CD4-positive, alpha-beta memory T cell (primary cell): ENCODE measurements at places on chromosomes 2 and 18.

DNA sequence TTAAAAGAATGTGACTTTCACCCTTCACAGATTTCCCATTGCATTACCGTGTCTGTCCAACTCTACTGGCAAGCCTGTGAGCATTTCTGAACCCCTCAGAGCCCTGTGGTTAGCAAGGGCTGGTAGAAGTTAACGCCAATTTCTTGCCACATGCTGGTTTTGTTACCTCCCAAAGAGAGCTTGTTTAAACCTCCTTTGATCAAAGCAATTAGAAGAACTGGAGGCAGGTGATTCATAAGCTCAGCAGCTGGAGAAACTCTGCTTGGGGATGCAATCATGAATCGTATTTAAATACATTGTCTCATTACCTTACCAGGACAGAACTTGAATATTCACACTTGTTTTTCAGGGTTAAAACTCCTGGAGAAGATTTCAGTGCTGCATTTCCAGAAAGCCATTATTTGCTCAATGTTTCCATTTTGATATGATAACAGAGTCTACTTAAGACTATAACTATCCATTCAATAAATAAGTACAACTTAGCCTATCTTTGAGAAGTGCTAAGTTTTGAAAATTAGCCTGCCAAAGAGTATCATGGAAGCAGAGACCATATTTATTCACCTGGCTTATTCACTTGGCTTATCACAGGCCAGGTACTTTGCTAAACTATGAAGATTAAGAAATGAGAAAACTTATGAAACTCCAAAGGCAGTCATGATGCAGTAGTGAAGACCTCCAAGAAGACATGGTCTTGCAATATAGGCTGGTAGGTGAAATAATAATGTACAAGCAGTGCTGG lies 292.8 kb downstream of the INSIG2 start:
- no peak for DNase-seq

DNA sequence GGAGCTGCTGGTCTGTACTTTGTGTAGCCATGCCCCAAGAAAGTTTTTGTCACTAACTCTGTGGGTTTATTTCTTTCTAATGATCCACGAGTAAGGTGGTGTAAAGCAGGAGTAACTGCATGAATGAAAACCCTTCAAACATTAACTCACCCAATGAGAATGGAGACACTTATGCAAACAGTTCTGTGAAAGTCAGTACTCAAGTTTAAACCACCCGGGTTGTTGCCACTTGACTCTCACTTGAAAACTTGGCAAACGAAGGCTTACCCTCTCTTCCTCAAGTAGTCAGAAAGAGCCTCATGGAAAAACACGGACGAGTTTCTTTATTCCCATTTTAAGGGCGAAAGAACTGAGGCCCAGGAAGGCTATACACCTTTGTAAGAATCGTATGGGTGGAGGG lies 117.5 kb downstream of the MMADHC start:
- DNase-seq = no peak

DNA sequence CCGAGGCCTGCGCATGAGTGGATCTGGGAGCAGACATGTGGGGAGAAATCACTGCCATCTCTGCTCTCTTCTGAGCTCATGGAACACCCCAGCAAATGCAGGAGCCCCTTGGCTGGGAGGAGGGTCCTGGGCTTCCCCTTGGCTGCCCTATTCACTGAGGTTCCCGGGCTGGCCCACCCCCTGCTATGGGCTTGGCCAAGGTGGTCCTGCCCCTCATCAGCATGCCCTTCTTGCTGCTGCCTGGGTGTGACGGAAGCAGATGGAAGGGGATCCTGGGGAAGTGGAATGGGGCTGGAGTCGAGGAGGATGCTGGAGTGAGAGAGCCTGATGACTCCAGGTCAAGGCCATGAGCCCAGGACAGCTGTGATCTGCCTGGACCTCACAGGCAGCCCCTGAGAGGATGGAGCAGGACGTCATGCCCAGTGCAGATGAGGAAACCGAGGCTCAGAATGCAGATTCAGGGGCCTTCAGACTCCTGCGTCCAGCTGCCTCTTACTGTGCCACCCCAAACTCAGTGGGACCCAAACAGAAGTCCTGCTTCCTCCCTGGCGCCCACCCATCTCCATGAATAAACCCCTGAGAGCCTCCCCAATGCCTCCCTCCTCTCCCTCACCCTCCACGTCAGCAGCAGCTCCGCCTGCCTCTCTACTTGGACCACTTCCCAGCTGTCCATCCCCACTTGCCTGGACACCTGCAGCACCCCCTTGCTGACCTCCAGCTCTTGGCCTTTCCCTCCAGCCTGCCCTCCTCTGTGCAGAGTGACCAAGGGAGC lies 4.0 kb downstream of the SNED1 start:
- no peak for DNase-seq

DNA sequence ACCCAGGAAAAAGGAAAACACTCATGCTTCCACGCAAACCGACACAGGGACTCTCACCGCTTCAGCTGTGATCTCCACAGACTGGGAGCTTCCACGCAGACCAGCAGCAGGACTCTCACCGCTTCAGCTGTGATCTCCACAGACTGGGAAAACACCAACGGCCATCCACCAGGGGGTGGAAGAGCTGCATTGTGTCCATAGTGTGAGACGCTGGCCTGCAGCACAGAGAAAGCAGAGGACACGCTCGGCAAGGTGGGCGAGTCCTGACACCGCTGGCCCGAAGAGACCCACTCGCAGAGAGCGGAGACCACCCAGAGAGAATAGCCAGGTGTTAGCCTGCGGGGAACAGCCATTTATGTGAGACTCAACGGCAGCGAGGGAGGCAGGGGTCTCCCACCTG lies 42.5 kb upstream of the NFATC1 start:
- DNase-seq = no peak

- DNase-seq = no peak
Measured at GRCh38 chr2:134712299-134712698, 6.5 kb downstream of the TMEM163 start.

GRCh38 chr2:11876889-11877288 lies 130.5 kb downstream of the LPIN1 start:
- DNase-seq = no peak

- DNase-seq = no peak
Measured at GRCh38 chr18:9771977-9772660, 64.0 kb downstream of the RAB31 start.

- no peak for DNase-seq
Measured at GRCh38 chr18:1663879-1664705, 759.4 kb downstream of the ADCYAP1 start.

- DNase-seq = no peak
Measured at GRCh38 chr18:69205925-69206324, 194.8 kb upstream of the DOK6 start.

DNA sequence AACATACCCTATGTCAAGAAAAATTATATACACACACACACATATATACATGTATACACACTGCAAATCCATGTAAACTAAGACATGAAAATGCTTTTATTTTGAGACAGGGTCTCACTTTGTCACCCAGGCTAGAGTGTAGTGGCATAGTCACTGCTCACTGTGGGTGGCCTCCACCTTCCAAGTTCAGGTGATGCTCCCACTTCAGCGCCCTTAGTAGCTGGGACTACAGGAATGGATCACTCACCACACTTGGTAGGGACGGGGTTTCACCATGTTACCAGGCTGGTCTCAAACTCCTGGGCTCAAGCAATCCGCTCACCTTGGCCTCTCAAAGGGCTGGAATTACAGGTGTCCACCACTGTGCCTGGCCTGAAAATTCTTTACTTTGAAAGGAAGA lies 617.6 kb downstream of the NYAP2 start:
- no peak for DNase-seq

GRCh38 chr2:37837628-37838328 lies 87.3 kb upstream of the RMDN2 start:
- no peak for DNase-seq

GRCh38 chr2:145464866-145465265 lies 944.9 kb upstream of the ZEB2 start:
- DNase-seq = no peak

- DNase-seq = peak; percentile 57
Measured at GRCh38 chr2:202870431-202871299, 901 bp downstream of the ICA1L start.

GRCh38 chr2:20361893-20362292 lies 11.2 kb upstream of the PUM2 start:
- no peak for DNase-seq

DNA sequence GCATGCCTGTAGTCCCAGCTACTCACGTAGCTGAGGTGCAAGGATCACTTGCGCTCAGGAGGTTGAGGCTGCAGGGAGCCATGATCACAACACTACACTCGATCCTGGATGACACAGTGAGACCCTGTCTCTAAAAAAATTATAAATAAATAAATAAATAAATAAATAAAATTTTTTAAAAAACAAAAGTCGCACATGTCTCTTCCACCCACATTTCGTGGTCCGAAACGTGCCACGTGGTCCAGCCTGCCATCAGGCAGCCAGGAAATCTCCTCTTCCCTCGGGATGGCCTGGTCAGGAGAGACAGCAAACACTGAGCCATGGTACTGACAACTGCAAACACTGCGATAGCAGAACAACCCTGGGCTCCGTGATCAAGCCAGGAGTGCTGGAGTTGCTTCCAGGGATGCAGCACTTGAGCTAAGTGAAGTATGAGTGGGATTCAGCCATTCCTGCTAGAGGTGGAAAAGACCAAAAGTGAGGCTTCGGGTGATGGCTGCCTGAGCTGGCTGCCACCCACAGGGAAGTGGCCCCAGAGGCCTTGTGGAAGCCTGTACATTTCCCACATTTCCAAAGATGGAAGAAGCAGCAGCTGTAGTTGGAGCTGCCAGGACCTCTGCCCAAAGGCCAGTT lies 193.1 kb downstream of the SMAD2 start:
- DNase-seq = no peak

- DNase-seq = no peak
Measured at GRCh38 chr2:172624996-172625395, 69.1 kb downstream of the PDK1 start.

- DNase-seq = no peak
Measured at GRCh38 chr2:112256654-112257053, 1.8 kb upstream of the ZC3H8 start.

GRCh38 chr2:65443509-65444186 lies 11.2 kb upstream of the SPRED2 start:
- DNase-seq = no peak

- no peak for DNase-seq
Measured at GRCh38 chr2:57597940-57598339, 448.7 kb upstream of the VRK2 start.

- no peak for DNase-seq
Measured at GRCh38 chr2:218859556-218859987, at the start of gene WNT6. TSS of gene WNT6 (plus strand) at chr2:218859805. CDS start at chr2:218860038, 233 bp downstream.

DNA sequence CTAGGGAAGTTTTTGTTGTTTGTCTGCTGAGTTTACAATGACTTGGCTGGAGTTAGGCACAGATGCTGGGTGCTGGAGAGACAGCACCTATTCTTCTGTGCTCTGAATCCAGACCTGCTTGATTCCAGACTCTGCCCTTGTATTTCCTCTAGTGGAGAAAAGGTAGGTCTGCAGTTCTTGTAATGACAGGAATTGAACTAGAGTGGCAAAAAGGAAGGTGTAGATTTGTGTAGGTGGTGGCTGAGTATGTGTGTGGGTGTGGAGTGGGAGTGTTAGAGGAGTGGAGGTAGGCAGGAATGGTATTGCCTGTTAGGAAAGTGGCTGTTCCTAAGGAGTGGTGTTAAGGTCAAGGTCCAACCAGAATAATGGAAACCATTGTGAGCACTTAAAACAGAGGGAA lies 71.9 kb upstream of the LYPD6 start:
- DNase-seq = no peak

DNA sequence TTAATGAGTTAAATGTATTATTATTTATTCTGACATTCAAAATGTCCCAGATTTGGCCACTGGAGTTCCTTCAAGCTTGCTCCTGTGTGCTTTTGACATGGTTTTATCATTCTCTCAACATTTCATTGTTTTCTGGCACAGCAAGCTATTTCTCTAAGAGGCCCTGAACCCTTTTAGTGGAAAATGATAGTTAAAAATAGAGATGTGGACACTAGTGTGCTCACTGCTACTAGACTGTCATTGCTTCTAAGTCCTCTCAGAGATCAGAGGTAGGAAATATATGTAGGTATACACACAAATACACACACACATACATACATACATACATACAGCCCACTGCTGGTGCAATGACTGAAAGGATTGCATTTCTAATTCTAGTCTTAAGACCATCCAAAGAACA lies 25.5 kb downstream of the WDPCP start:
- no peak for DNase-seq

DNA sequence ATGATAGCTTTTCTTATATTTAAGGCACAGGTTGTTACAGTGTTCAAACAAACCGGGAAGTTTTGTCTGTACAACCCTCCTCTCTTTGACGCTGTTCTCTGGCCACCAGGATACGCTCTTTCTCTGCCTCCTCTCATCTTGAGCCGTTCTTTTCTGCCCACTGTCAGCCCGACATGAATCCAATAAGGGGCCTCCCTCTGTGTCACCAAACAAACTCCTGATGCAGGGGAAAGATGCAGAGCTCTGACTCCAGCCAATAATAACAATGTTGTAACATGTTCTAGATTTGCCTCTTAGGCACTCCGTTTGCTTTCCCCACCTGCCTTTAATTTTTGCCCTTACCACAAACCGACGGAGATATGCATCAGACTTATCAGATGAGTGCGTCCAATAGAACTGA lies 449.3 kb downstream of the SLC4A3 start:
- no peak for DNase-seq

DNA sequence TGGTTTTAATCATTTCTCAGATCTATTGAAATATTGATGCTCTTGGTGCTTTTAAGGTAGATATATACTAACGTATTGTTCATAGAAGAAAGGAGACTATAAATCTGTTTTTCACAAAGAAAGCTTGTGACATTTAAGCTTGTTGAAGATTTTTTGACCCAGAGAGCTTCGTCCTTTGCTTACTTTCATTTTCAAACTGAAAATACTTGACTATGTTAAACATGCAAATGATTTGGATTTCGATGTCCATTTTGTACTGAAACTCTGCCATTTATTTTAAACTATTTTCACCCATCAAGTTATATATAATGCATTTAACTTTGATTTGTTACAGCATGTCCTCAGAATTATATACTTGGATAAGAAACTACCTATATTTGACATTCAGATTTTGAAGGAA lies 85.2 kb downstream of the SLC4A10 start:
- no peak for DNase-seq

- DNase-seq = no peak
Measured at GRCh38 chr2:234710587-234710986, 213.7 kb upstream of the ARL4C start.

DNA sequence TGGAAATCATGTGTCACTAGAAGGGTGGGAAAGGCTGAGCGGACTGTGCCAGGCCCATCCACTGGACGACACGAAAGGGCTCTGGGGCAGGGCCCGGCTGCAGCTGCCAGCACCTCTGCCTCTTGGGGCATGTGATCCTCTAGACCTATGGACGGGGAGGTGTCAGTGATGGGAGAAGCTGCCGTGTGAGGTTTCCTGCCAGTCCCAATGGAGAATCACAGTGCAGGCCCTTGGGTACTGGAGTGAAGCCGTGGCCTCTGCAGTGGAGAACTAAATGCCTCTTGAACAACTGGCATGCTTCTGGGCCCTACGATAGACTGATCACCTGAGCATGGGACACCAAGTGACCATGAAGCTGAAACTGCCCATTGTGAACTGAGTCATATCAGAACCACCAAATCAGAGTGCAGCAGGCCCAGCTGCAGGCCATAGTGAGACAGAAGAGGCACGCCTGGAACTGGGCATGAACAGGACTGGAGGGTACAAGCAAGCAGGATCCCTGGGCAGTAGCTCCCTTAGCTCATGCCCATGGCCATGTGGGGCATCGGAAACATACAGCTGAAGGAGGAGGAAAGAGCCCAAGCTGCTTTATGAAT lies 18.8 kb upstream of the RHOB start:
- DNase-seq = no peak
